Hematopoietic multipotent progenitor cell treated with erythropoietin and hydrocortisone succinate and interleukin-3 and kit ligand, for 15 days (in vitro differentiated cells): ENCODE measurements at places on chromosomes 4 and X.

GRCh38 chr4:6753103-6753560 lies 29.4 kb upstream of the KIAA0232 start:
- no peak for DNase-seq

GRCh38 chrX:108584617-108585211 lies 145.1 kb downstream of the COL4A5 start:
- DNase-seq, result no peak

- DNase-seq, result no peak
These were observed 122.1 kb downstream of the TBL1X start for GRCh38 chrX:9586992-9587392.

DNA sequence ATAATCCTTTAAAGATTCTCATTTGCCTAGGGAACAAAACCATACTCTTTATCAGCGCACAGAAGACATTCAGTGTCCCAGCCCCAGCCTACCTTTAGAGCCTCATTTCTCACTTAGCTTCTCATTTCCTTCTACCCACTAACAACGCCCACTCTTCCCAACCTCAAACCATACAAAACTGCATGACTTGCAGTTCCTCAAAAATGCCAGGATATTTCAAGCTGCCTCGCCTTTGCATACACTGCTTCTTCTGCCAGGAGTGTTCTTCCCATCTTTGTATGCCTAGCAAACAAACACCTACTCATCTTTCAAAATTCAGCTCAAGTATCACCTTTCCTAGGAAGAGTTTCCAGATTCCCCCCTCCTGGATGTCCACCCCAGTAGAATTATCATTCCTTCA lies 129.9 kb upstream of the ADGRL3 start:
- DNase-seq, result no peak

DNA sequence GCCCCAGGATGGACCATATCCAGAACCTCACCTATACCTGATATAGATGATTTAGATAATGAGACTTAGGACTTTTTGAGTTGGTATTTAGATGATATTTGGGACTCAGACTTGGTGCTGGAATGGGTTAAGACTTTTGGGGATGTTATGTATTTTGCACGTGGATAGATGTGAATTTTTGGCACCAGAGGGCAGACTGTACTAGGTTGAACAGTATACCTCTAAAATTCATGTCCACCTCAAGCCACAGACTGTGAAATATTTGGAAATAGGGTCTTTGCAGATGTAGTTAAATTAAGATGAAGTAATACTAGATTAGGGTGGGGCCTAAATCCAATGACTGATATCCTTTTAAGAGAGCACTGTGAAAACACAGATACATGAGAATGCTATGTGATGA lies 15.6 kb downstream of the RBM41 start:
- no peak for DNase-seq

GRCh38 chrX:114798907-114799306 lies 215.0 kb downstream of the HTR2C start:
- no peak for DNase-seq

DNA sequence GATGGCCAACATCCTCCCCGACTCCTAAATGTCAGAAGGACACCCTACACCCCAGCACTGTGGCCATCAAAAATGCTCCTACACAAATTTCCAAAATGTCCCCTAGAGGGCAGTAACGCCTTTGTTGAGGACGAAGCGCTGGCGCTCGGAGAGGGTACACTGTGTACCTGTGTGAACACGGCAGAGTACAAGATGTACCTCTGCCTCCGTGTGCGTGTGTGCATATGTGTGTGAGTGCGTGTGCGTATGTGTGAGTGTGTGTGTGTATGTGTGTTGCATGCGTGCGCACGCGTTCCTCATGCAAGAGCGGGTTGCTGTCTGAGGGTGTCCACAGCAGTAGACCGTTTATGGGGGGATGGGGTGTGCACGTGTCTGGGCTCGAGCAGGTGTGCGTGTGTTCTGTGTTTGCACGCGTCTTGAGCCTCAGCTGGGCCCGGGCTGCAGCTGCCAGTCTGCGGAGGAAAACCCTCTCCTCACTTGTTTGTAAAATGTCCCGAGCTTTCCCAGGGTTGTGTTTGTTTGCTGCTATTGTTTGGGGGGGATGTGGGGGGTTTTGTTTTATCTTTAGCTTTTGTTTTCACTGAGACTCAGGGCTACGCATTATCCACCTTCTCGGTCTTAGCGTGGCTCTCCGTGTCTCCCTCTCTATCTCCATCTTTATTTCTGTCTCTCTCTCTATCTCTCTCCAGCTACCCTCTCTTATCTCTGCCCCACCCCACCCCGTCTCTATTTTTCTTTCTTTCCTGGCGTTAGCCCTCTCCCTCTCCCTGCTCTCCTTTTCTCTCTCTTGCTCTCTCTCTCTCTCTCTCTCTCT lies 10.4 kb upstream of the TSPYL2 start:
- DNase-seq, result peak; percentile 74

- peak; percentile 2 for DNase-seq
These were observed 1.8 kb downstream of the ATP11C start for GRCh38 chrX:139930916-139931645.

GRCh38 chrX:2840961-2841360 lies 12.2 kb downstream of the GYG2 start:
- DNase-seq, result no peak

GRCh38 chr4:184668511-184669114 lies 19.1 kb downstream of the PRIMPOL start:
- no peak for DNase-seq

- no peak for DNase-seq
These were observed 416.9 kb upstream of the MAGEB2 start for GRCh38 chrX:29798469-29798868.

DNA sequence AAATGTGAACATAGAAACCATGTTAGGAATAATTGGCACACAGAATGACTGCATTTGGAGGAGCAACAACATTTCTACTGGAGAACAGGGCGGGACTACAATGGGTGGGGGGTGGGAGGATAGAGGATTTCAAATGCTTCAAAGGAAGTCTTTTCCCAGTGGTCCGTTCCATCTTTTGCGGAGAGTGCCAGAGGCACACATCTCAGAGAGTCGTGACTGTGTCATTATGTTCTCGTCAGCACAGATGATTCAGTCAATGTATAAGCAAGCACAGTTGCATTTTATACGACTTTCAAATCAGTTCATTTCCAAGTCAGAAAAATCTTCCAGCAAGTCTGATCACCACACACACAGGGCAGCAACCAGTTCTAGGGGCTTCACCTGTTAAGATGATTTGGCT lies 22.7 kb upstream of the GPR50 start:
- DNase-seq, result no peak

DNA sequence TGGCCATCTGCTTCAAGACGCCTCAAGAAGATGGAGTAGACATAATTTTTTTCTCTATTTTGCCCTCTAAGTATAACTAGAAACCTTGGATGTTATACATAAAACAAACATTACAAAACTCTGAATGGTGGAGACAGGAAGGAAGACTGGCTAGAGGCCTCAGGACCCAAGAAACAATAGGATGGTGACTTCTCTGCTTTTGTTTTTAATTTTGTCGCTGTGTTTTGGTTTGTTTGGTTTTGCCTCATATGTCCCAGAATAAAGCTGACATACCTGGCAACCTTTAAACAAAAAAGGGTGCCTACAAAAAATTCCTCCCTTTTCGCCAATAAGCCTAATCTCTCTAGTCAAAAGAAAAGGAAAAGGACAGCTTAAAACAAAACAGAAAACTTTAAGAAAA lies 109.1 kb downstream of the PPP4R3C start:
- DNase-seq, result no peak

DNA sequence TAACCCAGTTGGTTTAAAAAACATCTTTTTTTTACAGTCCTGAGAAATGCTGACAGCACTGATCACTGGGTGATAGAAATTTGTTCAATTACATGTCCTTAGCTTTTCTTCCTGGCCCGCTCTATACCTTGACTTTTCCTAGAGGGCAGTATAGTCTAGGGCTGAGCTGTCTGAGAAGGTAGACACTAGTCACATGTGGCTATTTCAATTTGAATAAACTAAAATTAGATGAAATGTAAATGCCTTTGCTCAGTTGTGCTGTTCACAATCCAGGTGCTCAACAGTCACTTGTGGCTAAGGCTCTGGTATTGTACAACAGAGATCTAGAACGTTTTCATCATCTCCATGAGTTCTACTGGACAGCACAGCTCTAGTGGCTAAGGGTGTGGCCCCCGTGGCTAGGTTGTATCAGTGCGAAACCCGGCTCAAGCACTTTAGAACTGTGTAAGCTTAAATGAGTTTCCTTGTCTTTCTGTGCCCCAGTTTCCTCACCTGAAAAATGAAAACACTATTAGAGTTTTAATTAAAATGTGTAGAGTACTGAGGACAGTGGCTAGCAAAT lies 111.6 kb upstream of the WDR17 start:
- no peak for DNase-seq
